Frontal cortex (tissue), 4 donors: ENCODE measurements at places on chromosomes 4 and X.

DNA sequence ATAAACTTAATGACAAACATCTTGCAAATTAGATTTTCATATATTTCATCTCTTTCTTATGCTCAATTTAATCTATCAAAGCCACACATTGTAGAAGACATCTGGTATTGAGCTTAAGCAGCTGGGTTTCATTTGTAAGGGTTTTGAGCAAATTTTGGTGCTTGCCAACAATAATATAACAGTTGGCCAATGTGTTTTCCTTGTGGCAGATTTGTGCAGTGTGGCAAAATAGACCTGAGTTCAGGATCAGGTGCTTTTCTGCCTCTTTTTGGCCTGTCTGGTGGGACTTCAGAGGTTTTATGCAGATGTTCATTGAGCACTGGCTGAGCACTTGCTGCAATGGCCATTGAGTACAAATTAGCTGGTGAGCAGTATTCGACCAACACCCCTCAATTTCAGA, 301.9 kb downstream of the BMPR1B start:
- DNase-seq = no peak

DNA sequence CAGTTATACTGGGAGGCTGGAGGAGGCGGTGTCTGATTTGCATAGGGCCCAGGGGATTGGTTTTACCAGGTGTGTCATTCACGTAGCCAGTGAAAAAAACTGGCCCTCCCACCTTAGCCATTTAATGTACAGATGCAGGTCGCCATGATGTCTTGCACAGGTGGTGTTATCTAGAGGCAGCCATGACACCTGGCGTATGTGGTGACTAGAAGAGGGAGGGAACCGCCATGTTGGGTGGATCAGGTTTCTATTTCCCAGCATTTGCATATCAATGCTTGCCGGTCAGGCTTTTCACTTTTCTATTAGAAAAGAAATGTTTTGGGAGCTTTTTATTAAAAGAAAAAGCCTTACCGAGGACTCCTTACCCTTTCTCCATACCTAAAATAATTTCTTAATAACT, 523.4 kb downstream of the ADGRL3 start:
- DNase-seq = no peak

DNA sequence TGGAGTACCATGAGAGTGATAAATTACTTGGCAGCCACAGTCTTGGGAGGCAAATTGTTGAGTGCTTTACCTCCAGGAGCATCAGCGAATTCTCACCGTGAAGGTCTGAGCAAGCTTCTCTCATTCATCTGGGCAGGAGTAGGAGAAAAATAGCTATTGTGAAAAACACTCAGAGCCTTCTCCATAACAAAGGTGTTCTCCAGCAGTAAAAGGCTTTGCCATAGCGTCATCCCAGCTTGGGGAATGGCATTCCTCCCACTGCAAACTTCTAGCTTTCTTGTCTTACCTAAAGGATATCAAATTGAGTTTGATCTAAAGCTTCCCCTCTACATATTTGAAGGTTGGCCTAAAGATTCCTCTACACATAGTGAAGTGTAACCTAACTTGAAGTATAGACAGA, 29.8 kb upstream of the MAGEA11 start:
- DNase-seq = no peak

GRCh38 chrX:9341291-9342201, 123.3 kb upstream of the TBL1X start:
- DNase-seq = no peak

- no peak for DNase-seq
Measured at GRCh38 chr4:38210396-38211114, 250.4 kb downstream of the PTTG2 start.
